Activated T-helper 1 cell treated with anti-CD3 and anti-CD28 coated beads, Interleukin-12 subunit alpha, Interleukin-12 subunit beta, Interleukin-2, Interleukin-4 antibody, amounts not matched to agents 30 ng/mL and 10 ng/mL and 1 ng/mL, durations not matched to agents 14 hours and 24 hours and 36 hours (primary cell): ENCODE measurements at places on chromosomes 5 and 9. TPM values are rescaled to one million over a fixed set of nuclear protein-coding genes. Genes with fewer than 3 reads are reported as not detected.

F2RL2 gene
- not detected in 2 replicates for total RNA-seq

COQ4 gene
- 59.0 and 59.5 TPM in 2 replicates for total RNA-seq

IL3 gene
- total RNA-seq, result 94.6 and 98.5 TPM in 2 replicates

HAUS6 gene
- 31.8 and 31.9 TPM in 2 replicates for total RNA-seq

DNAJC25 gene
- total RNA-seq, result 5.8 and 6.1 TPM in 2 replicates

INSL6 gene
- total RNA-seq, result not detected in 2 replicates

RANBP3L gene
- not detected in 2 replicates for total RNA-seq

LHX6 gene
- total RNA-seq, result 0.08 TPM in 1 of 2 replicates, not detected in the other

SHOC1 gene
- total RNA-seq, result not detected in 2 replicates

RNF180 gene
- total RNA-seq, result not detected in 2 replicates

GADD45G gene
- total RNA-seq, result 36.6 and 37.2 TPM in 2 replicates

COL15A1 gene
- total RNA-seq, result 0.02 and 0.05 TPM in 2 replicates

ADAMTS2 gene
- not detected in 2 replicates for total RNA-seq

KIF4B gene
- 0.05 TPM in 2 replicates for total RNA-seq

SPATA31A6 gene
- total RNA-seq, result not detected in 2 replicates

EDIL3 gene
- total RNA-seq, result not detected in 2 replicates

GLRA1 gene
- not detected in 2 replicates for total RNA-seq

DBH gene
- not detected in 2 replicates for total RNA-seq

PNPLA7 gene
- 0.71 and 1.2 TPM in 2 replicates for total RNA-seq

TRIM36 gene
- not detected in 2 replicates for total RNA-seq

TIMD4 gene
- total RNA-seq, result 24.5 and 27.3 TPM in 2 replicates

MIGA2 gene
- 43.4 and 43.8 TPM in 2 replicates for total RNA-seq

TMEM174 gene
- total RNA-seq, result not detected in 2 replicates

MAN2A1 gene
- 35.0 and 38.8 TPM in 2 replicates for total RNA-seq

SEMA5A gene
- 0.12 TPM in 1 of 2 replicates, not detected in the other for total RNA-seq

NR5A1 gene
- not detected in 2 replicates for total RNA-seq

TRIP13 gene
- 37.2 and 38.4 TPM in 2 replicates for total RNA-seq

TPM2 gene
- total RNA-seq, result 2.5 and 4.5 TPM in 2 replicates
